ENCODE measurements at places on chromosomes 3 and 15.
A peak's percentile ranks its signal among the peaks of the same experiment; 100 is the strongest.

DNA sequence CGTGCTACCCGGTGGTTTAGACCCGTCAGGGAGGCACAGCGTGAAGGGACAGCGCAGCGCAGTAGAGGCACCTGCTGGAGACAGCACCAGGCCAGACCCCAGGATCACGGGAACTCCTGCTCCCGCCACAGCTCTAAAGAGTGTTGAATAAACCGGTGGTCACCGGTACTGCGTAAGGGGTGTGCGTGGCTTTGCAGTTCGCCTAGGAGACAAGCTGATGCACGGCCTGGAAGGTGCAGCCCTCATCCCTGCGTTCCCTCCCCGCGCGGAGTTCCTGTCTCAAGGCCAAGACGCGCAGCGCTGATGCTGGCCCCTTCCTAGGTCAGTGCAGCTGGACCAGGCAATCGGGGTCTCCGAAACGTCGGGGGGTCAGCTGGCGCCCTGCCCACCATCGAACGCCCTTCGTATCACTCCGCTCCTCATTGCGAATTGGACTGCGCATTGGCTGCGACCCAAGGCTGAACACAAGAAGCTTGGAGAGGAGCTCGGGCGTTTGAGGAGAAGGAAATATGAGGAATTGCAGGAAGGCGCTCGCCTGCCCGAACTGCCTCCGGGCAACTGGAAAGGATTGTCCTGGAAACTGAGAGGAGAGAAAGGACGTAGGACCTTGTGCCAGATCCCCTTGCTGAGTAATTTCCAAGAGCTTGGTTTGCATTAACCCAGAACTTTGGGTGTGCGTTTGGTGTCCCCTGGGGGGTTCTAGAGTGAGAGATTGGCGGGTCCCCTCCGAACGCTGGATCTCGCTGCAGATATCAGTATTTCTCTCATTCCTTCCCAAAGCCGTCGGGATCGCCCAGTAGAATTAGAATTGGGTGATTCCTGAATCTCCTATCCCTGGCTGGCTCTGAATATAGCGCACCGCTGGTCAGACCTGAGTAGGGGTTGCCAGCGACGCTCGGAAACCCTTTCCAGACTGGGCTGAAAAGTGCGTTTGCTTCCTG lies 2.3 kb upstream of the SOX14 start:
- no peak for DNase-seq

- DNase-seq, result peak; percentile 26
These were observed 110.8 kb downstream of the TBC1D2B start for GRCh38 chr15:77966540-77967234.

DNA sequence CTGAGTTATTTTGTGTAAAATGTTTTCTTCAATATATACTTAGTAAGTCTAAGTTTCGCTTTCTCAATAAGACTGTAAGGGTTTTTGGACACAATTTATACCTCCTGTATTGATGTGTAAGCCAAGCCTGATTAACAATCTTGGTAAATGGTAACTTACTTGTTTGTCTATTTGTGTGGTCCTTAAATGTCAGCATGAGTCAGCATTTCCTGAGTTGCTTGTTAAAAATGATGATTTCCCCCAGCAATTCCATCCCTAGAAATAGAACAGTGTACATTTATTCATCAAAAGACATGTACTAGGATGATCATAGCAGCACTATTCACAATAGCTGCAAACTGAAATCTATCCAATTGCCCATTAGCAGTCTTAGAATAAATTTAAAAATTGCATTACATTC lies 53.4 kb upstream of the LRIG1 start:
- no peak for DNase-seq

DNA sequence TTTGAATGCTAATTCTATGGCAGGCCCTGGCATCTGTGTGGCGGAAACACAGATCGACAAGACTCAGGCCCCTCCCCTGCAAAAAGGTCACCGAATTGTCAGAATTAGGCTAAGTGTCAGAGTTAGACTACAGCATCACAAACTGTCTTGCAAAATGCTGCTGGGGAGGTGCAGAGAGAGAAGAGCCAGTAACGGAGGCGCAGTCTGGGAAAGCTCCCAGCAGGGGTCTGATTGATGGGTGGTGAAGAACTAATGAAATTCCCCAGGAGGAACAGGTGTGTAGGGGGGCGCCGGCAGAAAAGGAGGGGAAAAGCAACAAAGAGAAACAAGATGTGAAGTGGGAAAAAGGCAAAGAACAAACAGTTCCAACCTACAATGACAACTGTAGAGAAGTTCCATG lies 72.7 kb upstream of the TAMM41 start:
- no peak for DNase-seq

DNA sequence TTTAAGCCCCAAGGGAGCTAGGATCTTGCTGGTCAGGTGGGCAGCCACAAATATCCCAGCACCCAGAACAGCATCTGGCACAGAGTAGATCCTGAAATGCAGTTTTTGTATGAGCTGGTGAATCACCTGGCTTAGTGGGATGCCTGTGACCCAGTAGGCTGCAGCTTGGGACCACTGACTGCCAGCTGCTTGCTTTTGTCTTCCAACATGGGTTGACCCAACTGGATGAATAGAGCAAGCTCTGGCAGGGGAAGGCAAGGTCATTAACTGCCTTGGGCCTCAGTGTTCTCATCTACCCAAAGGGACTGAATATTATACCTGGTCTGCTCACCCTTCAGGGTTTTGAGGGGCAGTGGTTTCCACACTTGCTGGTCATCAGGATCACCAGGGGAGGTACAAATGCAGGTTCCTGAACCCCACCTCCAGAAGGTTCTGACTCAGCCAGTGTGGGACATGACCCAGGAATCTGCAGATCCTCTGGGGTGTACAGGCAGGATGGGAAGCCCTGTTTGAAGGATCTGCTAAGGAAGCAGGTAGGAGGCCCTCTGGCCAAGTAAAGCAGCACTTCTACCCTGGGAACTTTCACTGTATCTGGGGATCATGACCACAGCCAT lies 55.4 kb downstream of the ITGA11 start:
- no peak for DNase-seq
